NB4 (cell line): ENCODE measurements at places on chromosomes 1 and 21.

DNA sequence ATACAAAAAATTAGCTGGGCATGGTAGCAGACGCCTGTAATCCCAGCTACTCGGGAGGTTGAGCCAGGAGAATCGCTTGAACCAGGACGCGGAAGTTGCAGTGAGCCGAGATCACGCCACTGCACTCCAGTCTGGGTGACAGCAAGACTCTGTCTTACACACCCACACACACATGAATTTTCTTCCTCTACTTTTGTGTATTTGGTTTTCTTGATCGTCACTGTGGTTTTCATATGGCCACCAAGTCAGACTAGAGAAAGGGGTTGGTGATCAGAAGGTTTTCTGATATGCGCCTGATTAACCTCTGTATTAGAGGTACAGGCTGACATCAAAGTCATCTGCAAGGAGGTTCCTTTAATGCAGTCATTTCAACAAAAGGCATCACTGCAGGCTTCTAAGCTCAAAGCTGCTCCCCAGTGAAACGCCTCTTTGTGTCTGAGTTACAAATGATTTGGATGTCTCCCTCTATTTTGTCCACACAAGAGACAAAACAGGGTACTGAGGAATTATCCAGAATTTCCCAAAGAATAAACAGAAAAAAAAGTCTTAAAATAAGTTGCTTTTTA is 11.1 kb downstream of the SH2D1B start:
- no peak for DNase-seq

DNA sequence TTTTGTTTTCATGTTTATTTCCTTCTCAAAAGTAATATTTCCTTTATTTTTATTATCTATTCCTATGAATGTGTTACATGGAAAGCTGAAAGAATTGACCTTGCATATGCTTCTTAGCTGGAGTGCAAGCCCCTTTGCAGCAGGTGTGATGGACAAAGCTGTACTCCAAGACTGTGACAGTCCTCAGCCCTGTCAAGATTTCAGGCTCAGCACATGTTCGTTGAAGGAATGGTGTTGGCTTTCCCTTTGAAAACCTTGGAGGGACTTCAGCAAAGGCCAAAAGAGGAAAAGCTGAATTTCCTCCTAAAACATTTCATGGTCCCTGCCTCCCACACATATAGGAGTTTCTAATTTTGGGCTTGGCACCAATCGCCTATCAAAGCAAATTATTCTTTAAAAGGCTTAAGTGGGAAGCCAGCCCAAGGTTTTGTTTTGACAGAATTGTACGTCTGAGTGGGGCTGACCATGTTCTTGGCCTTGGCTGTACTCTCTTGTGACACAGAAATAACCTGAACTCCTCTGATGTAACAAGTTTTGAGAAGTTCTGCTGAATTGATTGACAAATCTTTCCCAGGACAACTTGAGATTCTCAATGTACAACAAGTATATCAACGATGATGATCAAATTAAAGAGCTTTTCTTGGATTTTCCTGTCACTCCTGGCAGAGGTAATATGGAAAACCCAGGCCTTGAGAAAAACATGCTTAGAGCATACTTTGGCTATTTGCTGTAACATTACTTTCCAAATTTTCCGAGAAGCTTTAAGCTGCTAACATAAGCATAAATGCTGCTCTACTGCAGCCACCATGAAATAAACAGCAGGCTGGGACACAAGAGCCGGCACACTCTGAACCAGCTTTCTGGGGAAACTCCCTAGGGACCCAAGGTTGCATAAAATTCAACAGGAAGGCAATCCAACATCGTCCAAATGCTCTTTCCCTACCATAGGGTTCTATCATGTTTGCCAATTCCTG is 135.7 kb upstream of the ZNF648 start:
- peak; percentile 48 for DNase-seq

DNA sequence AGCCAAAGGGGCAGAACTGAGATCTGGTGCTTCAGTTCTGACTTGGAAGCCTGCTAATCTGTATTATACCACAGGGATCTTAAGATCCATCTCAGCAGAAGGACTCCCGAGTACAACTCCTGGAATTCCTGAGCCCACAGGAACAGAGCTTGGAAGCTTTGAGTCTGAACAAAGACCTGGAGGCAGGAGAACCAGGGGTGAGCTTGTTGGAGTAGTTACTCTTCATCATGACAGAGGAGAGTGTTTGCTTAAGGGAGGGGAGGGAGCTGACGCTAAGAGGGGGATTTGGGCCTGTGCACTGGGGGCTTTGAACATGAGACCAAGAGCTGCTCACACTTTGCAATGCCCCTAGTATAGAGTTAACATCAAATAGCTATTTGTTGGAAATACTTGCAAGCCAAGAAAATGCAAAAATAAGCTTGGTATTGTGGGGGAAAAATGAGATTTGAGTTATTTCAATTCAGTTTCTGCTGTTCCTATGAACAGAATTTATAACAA is 41.1 kb upstream of the TRABD2B start:
- DNase-seq = no peak

GRCh38 chr21:31514598-31514997 is 144.9 kb upstream of the SOD1 start:
- DNase-seq = no peak

GRCh38 chr1:192580351-192580962 is 4.9 kb downstream of the RGS1 start:
- DNase-seq = peak; percentile 59

- no peak for DNase-seq
Observed at GRCh38 chr1:200556002-200556401, 64.5 kb downstream of the KIF14 start.
